ENCODE measurements at places on chromosomes 7 and 10.

DNA sequence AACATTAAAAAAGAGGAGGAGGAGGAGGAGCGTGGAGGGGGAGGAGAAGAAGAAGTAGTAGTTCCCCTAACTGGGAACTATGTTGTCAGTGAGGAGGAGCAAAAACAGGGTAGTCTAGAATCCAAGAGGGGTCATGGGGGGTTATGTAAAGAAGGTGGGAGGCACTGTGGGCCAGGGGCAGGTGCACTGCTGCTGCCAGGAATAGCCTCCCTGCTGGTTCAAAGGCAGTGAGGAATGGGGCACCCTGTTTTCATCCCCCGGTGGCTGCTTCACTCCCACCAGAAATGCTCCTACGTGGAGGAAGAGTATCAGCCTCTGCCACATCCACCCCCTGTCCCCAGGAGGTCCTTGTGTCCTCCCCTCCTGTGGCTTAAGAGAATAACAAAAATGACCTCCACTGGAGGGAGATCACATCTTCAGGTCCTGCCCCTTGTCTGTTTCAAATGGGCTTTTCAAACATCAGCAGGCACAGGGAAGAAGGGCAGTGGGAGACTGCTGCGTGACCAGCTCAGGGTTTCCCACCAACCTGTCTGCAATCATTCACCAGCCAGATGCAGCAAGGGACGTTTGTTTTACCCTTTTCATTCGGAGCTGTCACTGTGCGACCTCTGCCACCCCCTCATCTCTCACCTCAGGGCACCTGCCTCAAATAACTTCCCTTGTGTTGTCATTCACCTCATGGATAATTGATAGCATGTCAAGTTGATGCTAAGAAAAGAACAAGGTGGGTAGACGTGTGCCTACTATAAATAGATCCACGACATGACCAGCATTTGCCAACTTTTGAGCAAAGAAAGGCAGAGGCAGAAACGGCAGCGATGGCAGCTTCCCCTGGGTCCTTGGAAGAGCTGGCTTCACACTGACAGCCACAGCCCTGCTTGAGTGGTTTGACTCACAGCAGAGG is 92.6 kb downstream of the DGKI start:
- no peak for DNase-seq

- peak; percentile 14 for DNase-seq
These were observed 47.6 kb downstream of the STEAP1B start for GRCh38 chr7:22452142-22452959.

DNA sequence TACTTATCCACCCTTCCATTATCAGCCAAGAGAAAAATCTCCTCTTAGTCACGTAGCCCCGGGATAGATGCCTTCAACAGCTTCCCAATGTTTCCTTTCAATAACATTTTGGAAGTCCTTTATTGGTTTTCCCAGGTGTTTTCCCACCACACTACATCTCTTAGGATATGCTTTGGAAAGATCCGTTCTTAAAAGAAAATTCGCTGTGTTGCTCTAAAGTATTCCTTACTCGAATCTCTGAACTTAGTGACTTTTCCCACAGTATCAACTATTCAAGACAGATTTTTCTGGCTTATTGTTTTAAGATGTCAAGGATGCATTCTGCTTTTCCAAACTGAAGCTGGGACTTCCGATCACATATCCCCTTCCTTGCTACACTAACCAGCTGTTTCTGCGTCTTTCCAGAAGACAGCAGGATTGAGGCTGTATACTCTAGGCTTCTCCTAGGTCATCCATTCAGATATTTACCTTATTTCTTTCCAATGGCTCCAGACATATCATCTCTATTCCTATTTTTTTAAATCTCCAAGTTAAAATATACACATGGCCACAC is 36.5 kb upstream of the SVIL start:
- no peak for DNase-seq

- DNase-seq, result no peak
These were observed 56.1 kb downstream of the ZNF783 start for GRCh38 chr7:149317986-149318672.

GRCh38 chr10:46080886-46081285 is 34.8 kb upstream of the MSMB start:
- no peak for DNase-seq

DNA sequence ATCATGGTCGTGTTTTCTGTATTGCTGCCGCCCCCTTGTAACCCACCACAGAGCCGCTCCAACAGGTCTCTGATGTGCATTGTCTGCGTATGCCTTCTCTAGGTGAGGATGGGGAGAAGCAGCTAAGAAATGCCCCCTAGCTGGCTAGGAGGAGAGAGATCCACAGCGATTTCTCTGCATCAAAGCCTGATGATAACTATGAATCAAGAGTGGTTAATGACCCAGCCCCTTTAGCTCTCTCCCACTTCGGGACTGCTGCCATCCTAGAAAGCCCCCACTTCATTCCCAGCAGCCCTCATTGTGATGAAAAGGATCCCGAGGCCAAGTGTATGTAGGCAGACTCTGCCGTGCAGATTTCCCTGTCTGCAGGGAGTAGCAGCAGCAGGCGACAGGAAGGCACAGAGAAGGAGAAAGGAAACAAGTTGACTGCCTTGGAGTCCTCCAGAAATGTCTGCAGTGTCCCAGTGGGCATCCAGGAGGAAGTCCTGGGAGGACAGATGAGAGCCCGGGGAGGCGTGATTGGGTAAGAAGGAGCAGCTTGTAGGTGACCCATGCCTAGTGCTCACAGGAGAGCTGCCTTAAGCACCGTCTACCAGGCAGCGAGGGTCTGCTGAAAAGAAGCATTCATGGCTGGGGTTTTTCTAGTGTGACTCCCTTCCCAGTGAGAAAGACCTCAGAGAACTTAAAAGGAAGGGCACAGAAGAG is 2.9 kb downstream of the PLXNA4 start:
- DNase-seq, result no peak

DNA sequence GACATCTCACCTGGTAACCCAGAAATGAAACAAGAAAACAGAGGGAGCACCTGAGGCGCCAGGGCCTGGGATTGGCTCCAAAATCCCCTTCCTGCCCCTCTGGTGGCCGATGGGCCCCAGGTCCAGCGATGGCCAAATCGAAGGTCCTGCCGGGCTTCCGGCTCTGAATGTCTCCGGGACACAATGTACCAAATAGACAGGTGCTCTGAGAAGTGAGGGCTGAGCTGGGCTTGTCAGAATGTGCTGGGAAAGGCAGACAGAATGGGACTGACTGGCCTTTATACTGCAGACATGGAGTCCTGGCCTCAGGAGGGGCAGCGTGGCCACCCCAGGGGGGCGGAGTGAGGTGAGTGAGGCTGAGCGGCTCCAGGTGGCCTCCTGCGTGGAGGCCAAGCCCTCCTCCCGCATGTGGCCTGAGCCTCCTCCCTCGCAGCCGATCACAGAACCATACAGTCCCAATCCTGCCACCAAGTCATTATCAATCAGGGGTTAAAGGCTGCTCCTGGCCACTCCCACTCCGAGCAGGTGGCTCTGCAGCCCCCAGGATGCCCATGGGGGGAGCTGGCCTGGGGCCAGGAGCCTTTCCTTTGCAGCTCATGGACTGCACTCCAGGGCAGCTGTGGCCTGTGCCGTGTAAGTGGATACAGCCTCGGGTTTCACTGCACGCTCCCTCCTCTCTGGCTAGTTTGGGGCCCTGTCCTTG is 185.5 kb downstream of the ADARB2 start:
- no peak for DNase-seq

DNA sequence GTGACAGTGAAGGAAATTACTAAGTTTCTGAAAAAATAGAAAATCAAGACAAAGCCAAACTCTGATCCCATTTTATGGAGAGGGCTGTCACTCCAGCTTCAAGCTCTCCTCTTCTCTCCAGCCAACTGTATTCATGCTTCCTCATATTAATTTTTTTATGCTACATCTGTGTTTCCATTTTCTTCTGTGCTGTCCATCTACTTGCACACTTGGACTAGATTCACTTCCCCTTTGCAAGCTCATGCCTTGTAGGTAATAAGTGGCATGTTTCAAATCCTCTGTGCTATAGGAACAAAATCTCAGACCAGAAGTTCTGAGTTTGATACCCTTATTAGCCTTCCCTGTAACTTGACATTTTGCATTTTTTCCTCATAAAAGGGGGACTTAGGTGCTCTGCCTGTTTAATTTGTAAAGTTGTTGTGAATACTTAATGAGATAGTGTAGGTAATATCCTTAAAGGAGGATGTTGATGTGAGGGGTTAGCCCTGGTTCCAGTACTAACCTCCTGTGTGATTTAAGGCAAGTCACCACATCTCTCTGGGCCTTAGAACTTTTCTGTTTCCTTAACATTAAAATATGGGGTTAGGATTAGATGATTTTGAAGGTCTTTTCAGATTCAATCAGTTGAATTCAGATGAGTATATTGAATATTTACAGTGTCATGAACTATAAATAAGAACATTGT is 358.8 kb downstream of the BBS9 start:
- no peak for DNase-seq

DNA sequence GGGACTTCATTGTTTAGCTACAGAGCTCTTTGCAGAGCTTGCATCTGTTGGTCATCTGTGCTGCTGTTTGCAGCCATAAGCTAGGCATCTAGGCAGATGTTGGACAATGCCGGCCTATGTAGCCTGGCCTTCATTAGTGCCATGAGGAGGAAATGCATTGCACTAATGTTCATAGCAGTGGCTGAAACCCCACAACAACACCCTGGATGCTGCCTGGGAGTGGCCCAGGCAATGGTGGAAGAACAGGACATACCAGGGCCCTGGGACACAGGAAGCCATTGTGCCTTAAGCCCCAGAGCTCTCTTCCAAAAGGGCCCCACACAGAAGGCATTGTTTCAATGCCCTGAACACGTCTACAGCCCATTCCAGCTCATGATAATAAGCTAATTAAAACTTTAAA is 131.5 kb upstream of the LYZL1 start:
- DNase-seq, result no peak

GRCh38 chr7:41280491-41280890 is 422.4 kb downstream of the INHBA start:
- DNase-seq, result no peak

DNA sequence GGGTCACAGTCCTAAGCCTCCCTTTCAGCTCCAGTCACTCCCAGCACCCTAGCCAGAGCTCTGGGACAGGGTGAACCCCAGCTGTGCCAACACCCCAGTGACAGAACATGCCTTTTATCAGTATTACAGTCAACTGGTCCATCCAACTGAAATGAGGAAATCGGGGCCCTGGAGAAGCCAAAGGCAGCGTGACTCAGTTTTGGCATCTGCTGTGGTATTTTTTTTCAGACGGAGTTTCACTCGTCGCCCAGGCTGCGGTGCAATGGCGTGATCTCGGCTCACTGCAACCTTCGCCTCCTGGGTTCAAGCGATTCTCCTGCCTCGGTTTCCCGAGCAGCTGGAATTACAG is 3.4 kb upstream of the CLDN15 start:
- DNase-seq, result no peak

- peak; percentile 5 for DNase-seq
These were observed 1.1 kb downstream of the ARHGAP12 start for GRCh38 chr10:31927565-31927883.

DNA sequence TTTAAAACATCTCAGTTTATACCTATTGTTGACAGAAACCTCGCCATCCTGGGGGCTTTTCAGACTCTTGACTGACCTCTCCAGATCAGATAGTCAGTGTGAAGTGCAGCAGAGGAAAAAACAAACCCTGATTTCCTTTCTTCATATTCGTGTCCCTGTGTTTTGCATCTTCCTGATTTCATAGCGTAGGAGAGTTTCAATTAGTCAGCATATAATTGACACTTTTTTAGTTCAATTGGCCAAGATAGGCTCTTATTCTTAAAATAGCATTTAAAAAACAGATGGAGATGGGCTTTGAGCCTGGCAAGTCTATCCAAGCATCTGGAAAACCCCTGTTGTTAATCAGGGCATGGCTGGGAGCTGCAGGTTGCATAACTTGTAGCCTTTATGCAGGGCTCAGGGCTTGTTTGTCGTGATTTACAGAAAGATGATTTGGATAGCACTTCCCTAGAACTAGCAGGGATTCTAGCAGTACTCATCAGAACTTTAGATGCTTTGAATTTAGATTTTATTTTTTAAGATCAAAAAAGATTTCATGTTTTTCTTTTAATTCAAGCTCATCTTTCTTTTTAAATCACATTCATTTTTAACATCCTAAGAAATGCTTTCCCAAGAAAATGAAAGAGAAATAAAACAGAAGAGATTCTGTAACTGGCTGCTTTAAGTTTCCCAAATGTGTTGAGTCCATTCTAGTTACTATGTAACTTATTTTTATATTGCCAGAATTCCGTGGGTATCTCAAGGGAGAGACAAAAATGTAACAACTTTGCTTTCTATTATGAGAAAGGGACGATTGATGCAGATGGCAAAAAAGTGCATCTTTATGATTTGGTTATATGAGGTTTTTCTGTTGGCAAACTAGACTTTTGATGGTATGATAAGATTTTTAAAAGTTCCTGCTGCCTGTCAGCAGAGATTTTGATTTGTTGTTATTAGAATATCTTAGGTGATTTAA is 270.8 kb upstream of the FZD8 start:
- no peak for DNase-seq

GRCh38 chr10:10644676-10645385 is 372.8 kb upstream of the CELF2 start:
- DNase-seq, result no peak

- DNase-seq, result no peak
These were observed 17.8 kb downstream of the PRSS2 start for GRCh38 chr7:142788303-142789289.

DNA sequence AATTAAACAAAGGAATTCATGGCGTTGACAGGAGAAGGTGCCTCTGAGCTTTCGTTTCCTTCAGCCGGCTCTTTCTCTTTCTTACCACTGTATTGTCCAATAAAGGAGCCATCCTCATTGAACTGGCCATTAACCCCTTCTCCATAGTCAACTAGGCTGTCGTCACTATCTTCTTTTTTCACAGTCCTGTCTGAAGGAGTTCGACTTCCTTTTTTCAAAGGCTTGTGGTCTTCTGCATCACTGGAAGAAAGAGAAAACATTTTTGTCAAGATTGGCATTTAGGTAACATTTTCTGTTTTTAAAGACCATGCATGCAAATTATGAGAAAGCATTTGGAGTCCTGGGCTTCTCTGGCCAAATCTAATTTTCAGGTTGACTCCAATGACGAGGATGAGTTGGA is 19.7 kb upstream of the LAMB4 start:
- DNase-seq, result no peak

DNA sequence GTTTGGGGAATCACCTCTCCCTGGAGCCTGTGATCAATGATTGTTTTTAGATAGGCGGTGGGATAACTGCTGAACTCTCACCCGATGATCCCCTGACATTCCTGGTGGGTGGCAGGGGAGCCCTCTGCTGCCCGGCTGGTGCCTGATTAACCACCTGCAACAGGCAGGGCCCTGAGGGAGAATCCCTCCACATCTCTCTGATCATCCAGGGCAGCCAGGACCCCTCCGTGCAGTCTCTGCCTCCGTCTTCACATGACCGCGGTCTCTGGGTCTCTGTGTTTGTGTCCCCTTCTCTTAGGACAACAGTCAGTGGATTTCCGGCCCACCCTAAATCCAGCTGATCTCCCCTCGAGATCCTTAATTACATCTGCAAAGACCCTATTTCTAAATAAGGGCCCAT is 17.4 kb downstream of the CALML5 start:
- DNase-seq, result no peak

GRCh38 chr10:16662923-16663322 is 141.2 kb upstream of the C1QL3 start:
- no peak for DNase-seq

- no peak for DNase-seq
These were observed 168.9 kb downstream of the TWIST1 start for GRCh38 chr7:18948521-18948920.
